ENCODE measurements at places on chromosomes 13 and 19.
A peak's percentile ranks its signal among the peaks of the same experiment; 100 is the strongest.

GRCh38 chr19:50826492-50827240, 3.1 kb upstream of the KLK1 start:
- peak; percentile 66 for DNase-seq

- no peak for DNase-seq
Observed at GRCh38 chr13:79722885-79723445, 242.0 kb downstream of the NDFIP2 start.

DNA sequence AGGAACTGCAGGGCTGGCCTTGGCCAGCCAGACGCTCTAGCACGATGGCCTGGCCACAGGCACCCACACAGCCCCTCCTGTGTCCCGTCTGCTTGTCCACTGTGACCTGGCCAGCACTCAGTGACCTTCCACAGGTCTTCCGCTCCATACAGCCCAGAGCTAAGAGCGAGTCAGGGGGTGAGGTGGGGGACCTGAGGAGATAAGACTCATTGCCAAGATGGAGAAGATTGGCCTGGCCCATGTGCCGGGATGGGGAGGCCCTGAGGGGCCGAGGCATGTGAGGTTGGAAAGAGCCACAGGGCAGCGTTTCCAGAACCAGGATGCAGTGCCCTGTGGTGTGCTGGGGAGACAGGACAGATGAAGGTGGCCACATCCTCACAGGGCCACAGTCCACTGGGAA, 10.2 kb upstream of the SLC7A9 start:
- DNase-seq = peak; percentile 74

DNA sequence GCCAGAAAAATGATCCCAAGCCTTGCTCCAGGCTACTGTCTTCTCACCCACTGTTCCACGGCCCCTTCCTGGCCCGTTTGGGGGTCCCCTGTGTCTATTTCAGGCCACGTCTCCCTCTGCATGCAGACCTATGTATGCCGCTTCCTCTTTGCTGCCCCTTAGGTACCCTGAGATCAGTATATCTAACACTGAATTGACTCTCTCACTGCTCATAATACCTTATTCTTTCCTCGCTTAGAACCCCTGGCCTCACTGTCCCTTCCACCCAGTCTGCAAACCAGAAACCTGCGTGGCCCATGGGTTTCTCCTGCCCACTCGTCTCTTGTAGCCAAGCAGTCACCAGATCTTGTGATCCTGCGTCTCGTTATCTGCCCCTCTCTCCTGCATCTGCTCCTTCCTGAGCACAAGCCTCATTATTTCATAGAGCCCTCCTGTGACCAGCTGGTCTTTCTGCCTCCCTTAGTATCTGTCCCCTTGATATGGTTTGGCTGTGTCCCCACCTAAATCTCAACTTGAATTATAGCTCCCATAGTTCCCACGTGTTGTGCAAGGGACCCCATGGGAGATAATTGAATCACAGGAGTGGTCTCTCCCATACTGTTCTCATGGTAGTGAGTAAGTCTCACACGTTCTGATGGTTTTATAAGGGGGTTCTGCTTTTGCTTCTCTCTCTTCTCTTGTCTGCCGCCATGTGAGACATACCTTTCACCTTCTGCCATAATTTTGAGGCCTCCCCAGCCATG, 109.0 kb upstream of the RNF113B start:
- DNase-seq = no peak

All from posterior vena cava (tissue), 2 donors.